ENCODE measurements at places on chromosomes 3 and 15.

DNA sequence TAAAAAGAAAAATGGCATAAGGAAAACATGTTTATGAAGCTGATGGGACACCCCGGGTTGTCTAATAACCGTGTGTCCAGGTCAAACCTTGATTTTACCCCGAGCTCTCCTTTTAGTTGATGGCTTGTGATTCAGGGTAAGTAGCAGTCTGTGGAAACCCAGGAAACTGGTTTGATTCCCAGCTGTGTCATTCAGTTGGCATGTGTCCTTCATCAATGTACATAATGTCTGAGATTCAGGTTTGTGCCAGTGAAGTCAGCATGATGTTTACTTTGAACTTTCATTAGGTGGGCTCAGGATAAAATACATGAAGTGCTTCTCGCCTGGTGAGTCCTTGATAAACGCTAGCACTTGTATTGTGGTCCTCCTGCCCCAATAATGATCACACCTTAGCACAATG lies 4.3 kb upstream of the COPG1 start:
- H3K36me3 ChIP-seq = peaks cover 9% of the 10 kb centered on the region
- peaks cover 20% of the 10 kb centered on the region for H3K4me1 ChIP-seq
- no peak overlapping the region for H3K27ac ChIP-seq

GRCh38 chr3:1251282-1252060 lies 158.6 kb downstream of the CNTN6 start:
- no peaks in the 10 kb centered on the region for H3K4me1 ChIP-seq
- no peak overlapping the region for H3K4me3 ChIP-seq
- DNase-seq = no peak
- no peaks in the 10 kb centered on the region for H3K36me3 ChIP-seq
- H3K27me3 ChIP-seq = no peaks in the 10 kb centered on the region
- no peak overlapping the region for H3K27ac ChIP-seq

DNA sequence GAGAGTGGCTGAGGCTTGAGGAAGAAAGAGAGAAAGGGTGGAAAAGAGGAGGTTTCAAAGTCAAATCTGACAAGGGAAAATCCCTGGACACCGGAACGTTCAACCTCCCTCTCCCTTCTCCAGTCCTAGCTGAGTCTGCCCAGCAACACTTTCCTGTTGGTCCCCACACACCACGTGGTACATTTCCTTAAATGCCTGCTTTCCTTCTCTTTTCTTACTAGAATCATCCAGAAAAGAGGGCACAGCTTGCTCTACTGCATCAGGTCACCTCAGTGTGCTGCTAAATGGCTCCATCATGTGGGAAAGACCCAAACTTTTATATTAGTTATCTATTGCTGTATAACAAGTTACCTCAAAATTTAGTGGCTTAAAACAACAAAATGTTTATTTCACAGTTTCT lies 181.2 kb downstream of the NECTIN3 start:
- no peak overlapping the region for H3K27ac ChIP-seq
- peaks cover 6% of the 10 kb centered on the region for H3K4me1 ChIP-seq
- peaks cover 3% of the 10 kb centered on the region for H3K27me3 ChIP-seq
- no peak overlapping the region for H3K4me3 ChIP-seq

DNA sequence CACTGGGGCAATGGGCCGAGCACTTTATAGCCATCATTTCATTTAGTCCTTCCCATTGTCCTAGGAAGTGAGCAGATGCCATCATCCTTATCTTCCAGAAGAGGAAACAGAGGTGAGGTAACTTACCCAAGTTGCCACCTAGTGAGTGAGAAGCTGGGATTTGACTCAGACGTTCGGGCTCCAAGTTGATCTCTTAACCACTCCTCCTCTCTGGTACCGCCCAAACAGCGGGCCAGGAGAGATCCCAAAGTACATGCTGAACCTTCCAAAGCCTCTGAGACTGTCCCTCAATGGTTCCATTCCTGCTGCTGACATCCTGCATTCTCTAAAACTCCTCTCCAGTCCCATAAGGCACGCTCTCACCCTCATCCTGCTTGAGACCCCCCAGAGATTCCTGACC lies 56.2 kb downstream of the EXOG start:
- no peaks in the 10 kb centered on the region for H3K36me3 ChIP-seq
- H3K27ac ChIP-seq = no peak overlapping the region
- H3K27me3 ChIP-seq = peaks cover 4% of the 10 kb centered on the region

DNA sequence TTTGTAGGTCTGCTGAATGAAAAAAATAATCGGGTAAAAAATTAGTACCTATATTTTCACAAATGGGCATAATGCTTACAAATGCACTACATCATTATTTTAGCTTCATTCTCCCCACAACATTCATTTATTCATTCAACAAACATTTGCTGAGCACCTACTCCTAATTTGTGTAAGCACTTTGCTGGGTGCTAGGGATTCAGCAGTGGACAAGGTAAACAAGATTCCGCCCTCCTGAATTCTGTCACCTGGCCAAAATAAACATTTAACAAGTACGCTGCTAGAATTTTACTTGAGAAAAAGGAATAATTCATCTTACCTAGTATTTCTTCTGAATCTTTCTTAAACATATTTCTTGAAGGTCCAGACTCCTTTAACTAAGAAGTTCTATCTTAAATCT lies 72.1 kb downstream of the TIGIT start:
- H3K4me3 ChIP-seq = no peak overlapping the region
- no peak overlapping the region for H3K27ac ChIP-seq
- peaks cover 43% of the 10 kb centered on the region for H3K36me3 ChIP-seq
